ENCODE measurements at places on chromosomes 5 and 9.

- H3K27me3 ChIP-seq = peaks cover 22% of the 10 kb centered on the region
- no peak overlapping the region for H3K4me3 ChIP-seq
- no peak overlapping the region for H3K27ac ChIP-seq
- DNase-seq = no peak
- H3K4me1 ChIP-seq = peaks cover 19% of the 10 kb centered on the region
These were observed 172.8 kb downstream of the CARTPT start for GRCh38 chr5:71891856-71892255.

GRCh38 chr5:135913713-135914626 lies 18.3 kb upstream of the IL9 start:
- H3K27ac ChIP-seq = no peak overlapping the region
- no peaks in the 10 kb centered on the region for H3K36me3 ChIP-seq
- no peaks in the 10 kb centered on the region for H3K4me1 ChIP-seq

GRCh38 chr9:107275530-107275929 lies 7.5 kb upstream of the RAD23B start:
- no peaks in the 10 kb centered on the region for H3K27me3 ChIP-seq
- no peak for DNase-seq
- H3K27ac ChIP-seq = peak overlapping the region; percentile 92

GRCh38 chr5:112117551-112117950 lies 301.5 kb downstream of the EPB41L4A start:
- no peaks in the 10 kb centered on the region for H3K27me3 ChIP-seq
- H3K4me1 ChIP-seq = no peaks in the 10 kb centered on the region
- no peak overlapping the region for H3K27ac ChIP-seq

DNA sequence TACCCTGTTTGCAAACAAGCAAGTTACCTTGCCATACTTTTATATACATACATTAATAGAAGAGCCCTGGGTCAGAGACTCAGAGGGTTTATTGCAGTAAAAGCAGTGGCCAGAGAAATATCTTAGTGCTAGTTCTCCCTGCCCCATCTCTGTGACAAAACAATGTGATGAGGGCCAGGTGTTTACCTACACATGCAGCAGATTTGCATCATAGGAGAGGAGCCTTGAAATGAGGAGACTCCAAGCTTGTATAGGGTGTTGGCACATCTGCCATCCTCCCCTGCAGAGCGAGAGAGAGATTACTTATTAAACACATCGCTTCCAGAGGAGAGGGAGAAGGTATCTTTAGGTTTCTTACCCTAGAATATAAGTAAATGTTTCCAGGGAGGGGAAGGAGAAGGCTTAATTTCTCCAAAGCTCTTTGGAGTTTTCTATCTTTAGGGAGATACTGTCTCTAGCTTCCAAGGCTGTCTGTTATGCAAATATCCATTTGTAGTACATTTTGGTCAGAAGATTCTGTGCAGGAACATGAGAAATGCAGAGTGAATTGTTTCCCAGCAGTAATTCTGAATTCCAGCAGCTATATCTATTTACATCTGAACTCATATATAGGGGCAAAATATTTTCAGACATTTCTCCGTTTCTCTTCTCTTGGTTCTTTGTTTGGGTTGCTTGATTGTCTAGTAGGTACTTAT lies 15.7 kb downstream of the FER start:
- no peak for DNase-seq
- peaks cover 13% of the 10 kb centered on the region for H3K4me1 ChIP-seq
- H3K4me3 ChIP-seq = no peak overlapping the region
- H3K27ac ChIP-seq = no peak overlapping the region

- H3K36me3 ChIP-seq = peaks cover 2% of the 10 kb centered on the region
- DNase-seq = no peak
- no peak overlapping the region for H3K4me3 ChIP-seq
- no peaks in the 10 kb centered on the region for H3K4me1 ChIP-seq
These were observed 353.4 kb downstream of the TLE1 start for GRCh38 chr9:81335879-81336421.

GRCh38 chr9:33719581-33720374 lies 75.6 kb upstream of the PRSS3 start:
- no peak overlapping the region for H3K4me3 ChIP-seq
- H3K27ac ChIP-seq = no peak overlapping the region
- H3K36me3 ChIP-seq = no peaks in the 10 kb centered on the region
- peaks cover 3% of the 10 kb centered on the region for H3K4me1 ChIP-seq

DNA sequence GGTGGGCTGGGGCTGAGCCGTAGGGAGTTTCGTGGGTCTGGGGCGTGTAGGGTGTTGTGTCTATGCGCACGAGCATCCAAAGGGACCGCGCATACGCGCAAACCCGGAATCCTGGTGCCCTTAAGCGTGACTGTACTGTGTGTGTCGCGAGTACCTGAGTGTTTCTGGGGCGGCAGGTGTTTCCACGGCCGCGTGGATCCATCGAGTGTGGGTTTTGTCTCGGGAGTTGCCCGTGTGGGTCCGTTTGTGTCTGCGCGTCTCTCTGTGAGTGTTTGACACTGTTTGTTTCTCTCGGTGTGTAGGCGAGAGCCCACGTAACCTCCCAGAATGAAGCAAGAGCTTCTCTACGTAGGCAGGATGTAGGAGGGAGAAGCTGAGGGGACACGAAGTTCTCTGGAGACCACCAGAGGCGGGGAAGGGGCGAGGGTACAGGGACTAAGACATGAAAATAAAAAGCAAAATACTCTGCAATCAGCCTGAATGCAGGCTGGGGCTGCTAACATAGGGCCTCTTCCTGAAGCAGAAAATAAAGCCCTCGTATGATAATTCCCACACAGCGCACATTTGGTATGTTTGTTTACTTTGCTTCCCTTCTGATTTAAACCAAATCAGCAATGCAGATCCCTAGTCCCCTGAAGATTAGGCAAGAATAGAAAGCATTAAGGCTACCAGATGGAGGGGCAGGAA lies 588 bp upstream of the BRINP1 start:
- H3K4me3 ChIP-seq = peak overlapping the region; percentile 74
- H3K4me1 ChIP-seq = peaks cover 13% of the 10 kb centered on the region
- peaks cover 45% of the 10 kb centered on the region for H3K27me3 ChIP-seq
- no peaks in the 10 kb centered on the region for H3K36me3 ChIP-seq

DNA sequence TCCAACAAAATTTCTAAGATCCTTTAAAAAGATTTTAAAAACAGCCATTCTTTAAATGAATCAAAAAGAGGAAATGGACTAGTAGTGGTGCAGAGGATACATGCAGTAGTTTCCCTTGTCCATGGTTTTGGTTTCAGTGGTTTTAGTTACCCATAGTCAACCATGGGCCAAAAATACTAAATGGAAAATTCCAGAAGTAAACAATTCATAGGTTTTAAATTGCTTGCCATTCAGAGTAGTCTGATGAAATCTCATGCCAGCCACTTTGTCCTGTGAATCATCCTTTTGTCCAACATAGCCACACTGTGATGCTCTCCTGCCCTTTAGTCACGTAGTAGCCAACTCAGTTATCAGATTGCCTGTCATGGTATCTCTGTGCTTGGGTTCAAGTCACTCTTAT lies 286.1 kb downstream of the ANXA1 start:
- peaks cover 6% of the 10 kb centered on the region for H3K27me3 ChIP-seq
- no peak overlapping the region for H3K27ac ChIP-seq
- no peaks in the 10 kb centered on the region for H3K36me3 ChIP-seq
- H3K4me3 ChIP-seq = no peak overlapping the region
- DNase-seq = no peak
- H3K4me1 ChIP-seq = no peaks in the 10 kb centered on the region

- H3K27ac ChIP-seq = no peak overlapping the region
- no peaks in the 10 kb centered on the region for H3K27me3 ChIP-seq
- no peaks in the 10 kb centered on the region for H3K4me1 ChIP-seq
- no peak overlapping the region for H3K4me3 ChIP-seq
- H3K36me3 ChIP-seq = no peaks in the 10 kb centered on the region
These were observed 54.5 kb downstream of the BNC2 start for GRCh38 chr9:16816011-16816410.

DNA sequence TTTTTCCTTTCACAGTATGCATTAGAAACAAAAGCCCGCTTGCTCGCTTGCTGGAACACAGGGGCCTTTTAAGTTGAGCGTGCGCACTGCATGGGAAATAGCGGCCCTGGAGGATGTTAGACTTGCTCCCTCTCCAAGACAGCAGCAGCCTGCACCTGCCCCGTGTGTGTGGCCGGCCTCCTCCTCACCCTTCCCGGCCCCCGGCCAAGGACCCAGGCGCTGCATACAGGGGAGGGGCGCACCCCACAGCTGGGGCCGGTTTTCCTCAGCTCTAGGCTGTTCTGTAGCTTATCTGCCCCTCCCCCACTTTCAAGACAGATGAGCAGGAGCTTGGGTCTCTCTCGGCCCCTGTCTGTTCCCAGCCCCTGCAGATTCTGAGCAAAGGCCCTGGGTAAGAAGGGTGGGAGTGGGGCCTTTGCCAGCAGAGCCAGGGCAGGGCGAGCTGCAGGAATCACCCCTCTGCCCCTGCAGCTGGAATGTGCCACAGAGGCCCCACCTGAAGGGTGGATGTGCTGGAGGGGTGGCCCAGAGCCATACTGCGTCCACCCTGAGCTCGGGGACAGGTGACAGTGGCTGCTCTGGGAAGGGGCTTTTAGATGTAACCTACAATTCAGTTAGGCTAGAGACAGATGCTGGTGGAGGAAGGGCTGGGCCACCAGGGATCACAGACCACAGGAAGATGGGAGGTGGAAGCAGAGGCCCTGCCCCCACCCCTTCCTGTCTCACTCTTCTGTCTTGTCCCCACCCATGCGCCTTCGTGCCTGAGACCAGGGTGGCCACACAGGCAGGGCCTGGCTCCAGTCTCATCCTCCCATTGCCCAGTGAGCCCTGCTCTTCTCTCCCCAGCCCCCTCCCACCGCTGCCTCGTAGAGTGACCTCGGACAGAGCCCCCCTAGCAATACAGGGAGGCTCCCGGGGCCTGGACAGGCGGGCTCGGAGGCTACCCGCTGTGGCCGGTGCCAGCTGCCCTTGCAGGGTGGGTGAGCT lies 132.4 kb downstream of the DAB2IP start:
- peaks cover 20% of the 10 kb centered on the region for H3K4me1 ChIP-seq
- no peaks in the 10 kb centered on the region for H3K27me3 ChIP-seq
- no peak overlapping the region for H3K27ac ChIP-seq
- H3K36me3 ChIP-seq = peaks cover 33% of the 10 kb centered on the region
- peak; percentile 77 for DNase-seq
- no peak overlapping the region for H3K4me3 ChIP-seq

DNA sequence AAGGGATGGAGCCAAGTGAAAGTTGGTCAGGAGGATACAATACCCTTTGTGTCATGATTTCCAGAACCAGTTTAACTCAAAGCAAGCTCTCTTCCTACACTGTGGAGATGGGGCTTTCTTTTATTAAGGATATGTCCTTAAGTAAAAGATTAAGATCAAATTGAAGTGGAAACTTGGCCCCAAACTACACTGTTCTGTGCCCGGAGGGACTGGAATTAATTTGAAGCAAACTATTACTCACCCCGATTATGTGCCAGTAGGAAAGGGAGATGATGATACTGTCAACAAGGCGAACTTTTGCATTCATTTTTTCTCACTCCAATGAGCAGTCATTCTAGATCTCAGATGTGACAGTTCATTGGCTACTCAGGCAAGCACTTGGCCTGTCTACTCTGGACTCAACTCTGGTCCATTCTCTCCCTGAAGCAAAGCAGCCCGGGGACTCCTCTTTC lies 186.7 kb downstream of the NTRK2 start:
- no peak overlapping the region for H3K4me3 ChIP-seq
- H3K27ac ChIP-seq = peak overlapping the region; percentile 5
- H3K4me1 ChIP-seq = peaks cover 90% of the 10 kb centered on the region
- DNase-seq = no peak

- peaks cover 19% of the 10 kb centered on the region for H3K36me3 ChIP-seq
- no peak overlapping the region for H3K4me3 ChIP-seq
- H3K27ac ChIP-seq = no peak overlapping the region
- no peaks in the 10 kb centered on the region for H3K27me3 ChIP-seq
- no peak for DNase-seq
These were observed 9.4 kb downstream of the MRRF start for GRCh38 chr9:122274055-122274454.

- peaks cover 19% of the 10 kb centered on the region for H3K4me1 ChIP-seq
- H3K36me3 ChIP-seq = peaks cover 6% of the 10 kb centered on the region
- H3K4me3 ChIP-seq = no peak overlapping the region
- H3K27ac ChIP-seq = no peak overlapping the region
- DNase-seq = no peak
These were observed 13.8 kb downstream of the INVS start for GRCh38 chr9:100112677-100113336.

DNA sequence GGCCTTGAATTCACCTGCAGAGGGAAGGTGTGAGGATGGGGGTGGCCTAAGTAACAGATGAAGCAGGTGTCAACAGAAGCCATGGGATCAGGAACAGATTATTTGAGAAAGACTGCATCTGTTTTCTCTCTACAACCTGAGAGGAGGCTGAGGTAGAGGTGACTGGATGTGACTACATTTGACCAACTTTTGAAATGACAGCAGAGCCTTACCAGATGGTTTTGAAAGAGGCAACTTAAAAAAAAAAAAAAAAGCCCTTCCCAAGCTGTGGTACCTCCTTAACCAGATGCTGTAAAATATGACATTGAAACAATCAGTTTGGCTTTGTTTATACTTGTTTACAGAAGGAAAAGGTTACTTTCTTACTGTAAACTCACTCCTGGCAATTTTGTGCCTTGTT lies 108.6 kb downstream of the TRIO start:
- peaks cover 5% of the 10 kb centered on the region for H3K36me3 ChIP-seq
- H3K27me3 ChIP-seq = no peaks in the 10 kb centered on the region
- peak overlapping the region; percentile 54 for H3K27ac ChIP-seq
- peaks cover 75% of the 10 kb centered on the region for H3K4me1 ChIP-seq
- no peak for DNase-seq
- H3K4me3 ChIP-seq = no peak overlapping the region

DNA sequence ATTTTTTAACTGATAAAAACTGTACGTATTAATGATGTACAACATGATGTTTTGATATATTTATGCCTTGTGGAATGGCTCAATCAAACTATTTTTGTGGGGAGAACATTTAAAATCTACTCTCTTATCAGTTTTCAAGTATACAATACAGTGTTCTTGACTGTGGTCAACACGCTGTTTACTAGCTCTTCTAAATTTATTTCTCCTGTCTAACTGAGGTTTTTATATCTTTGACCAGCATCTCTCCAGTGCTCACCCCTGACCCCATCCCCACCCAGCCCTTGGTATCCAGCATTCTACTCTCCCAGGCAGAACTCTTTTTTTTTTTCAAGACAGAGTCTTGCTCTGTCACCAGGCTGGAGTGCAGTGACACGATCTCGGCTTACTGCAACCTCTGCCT lies 169.6 kb upstream of the SNX2 start:
- peaks cover 39% of the 10 kb centered on the region for H3K4me1 ChIP-seq
- H3K4me3 ChIP-seq = no peak overlapping the region
- H3K36me3 ChIP-seq = no peaks in the 10 kb centered on the region
- no peak overlapping the region for H3K27ac ChIP-seq
- no peaks in the 10 kb centered on the region for H3K27me3 ChIP-seq

GRCh38 chr9:14485366-14485765 lies 171.4 kb upstream of the NFIB start:
- H3K27me3 ChIP-seq = no peaks in the 10 kb centered on the region
- H3K4me1 ChIP-seq = no peaks in the 10 kb centered on the region
- no peak for DNase-seq

DNA sequence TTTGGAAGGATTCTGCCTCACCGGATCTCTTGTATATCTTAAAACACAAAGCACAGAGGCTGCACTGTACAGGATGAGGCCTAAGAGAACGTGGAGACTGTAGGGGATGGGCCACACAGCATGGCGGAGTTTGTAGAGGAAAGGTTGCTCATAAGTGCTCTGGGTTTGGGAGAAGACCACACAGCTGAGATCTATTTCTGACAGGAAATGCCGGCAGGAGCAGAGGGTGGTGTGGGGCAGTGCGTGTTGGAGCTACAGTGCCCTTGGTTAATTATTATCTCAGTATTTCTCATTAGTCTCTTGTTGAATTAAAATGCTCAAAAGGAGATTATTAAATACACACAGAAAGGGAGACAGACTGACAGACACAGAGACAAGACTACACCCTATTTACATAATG lies 9.6 kb downstream of the PALM2AKAP2 start:
- H3K4me3 ChIP-seq = no peak overlapping the region
- H3K4me1 ChIP-seq = peaks cover 83% of the 10 kb centered on the region
- no peaks in the 10 kb centered on the region for H3K27me3 ChIP-seq

Measured in chondrocyte (in vitro differentiated cells).